ENCODE measurements at places on chromosomes 1 and 21. TPM values are rescaled to one million over a fixed set of nuclear protein-coding genes. Genes with fewer than 3 reads are reported as not detected.

DNA sequence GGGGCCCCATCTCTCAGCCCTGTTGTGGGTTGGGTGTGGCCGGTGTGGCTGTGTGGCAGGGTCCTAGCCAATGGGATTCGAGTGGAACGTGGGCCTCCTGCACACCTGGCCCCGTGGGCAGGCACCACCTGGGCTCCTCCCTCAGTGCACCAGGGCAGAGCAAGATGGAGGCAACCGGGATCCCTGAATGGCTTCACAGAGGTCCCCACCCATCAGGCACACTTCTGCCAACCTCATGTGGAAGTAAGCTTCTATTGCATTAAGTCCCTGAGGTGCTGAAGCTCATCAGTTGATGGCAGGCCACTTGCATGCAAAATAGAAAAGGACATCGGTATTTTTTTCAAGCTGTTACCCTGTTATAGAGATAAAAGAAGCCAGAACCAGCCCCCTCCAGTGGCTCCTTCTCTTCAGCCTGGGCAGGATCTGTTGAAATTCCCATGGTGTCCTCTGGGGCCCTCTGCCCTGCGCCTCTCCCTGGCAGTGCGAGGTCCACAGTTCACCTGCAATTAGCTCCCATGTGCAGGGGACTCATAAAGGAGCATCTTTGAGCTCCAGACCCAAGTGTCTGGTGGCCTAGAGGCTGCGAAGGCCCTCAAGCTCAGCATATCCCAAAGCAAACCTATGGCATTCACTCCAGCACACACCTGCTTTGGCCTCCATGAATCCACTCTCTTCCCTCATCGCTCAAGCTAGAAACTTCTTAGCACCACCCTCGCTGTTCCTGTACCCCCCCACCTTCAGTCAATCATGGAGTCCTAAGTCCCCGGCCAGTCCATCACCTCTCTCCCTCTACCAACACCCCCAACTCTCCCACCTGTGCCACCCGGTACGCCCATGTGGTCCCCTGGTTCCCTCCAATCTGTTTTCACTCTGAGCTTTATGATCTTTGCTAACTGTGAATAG lies 2.1 kb upstream of the SLC45A1 start:
- no peak for DNase-seq

DNA sequence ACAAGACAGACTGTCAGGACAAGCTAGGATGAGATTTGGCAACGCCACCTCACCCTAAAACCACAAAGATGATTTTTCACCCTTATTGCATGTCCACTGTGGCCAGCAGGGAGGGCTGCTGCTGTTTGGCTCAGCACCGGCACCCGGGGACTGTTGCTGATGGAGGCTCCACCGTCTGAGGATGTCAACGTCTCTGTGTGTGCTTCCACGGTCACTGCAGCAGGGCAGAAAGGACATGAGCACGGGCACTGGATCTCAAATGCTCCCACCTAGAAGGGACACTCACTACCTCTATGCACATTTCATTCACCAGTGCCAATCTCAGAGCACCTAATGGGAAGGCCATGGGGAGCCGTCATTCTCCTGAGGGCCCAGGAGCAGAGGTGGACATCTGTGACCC lies 599.6 kb downstream of the PTPRU start:
- DNase-seq: no peak

DNA sequence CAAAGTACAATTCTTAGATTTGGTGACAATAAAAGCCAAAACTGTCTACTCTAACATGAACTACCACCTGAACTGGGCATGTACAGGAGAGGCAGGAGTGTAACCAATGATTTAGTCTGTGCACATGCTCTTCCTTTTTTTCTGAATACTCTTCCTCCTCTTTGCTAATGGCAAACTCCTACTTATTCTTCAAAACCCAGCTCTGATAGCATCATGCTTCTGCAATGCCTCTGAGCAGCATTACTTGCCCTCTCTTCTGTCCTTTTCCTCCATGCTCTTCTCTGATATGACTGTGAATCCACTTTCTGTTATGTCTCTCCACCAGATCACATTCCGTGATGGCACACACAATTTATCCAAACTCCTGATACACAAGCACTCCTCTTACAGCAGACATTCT lies 31.4 kb downstream of the CNN3 start:
- DNase-seq: no peak

DNA sequence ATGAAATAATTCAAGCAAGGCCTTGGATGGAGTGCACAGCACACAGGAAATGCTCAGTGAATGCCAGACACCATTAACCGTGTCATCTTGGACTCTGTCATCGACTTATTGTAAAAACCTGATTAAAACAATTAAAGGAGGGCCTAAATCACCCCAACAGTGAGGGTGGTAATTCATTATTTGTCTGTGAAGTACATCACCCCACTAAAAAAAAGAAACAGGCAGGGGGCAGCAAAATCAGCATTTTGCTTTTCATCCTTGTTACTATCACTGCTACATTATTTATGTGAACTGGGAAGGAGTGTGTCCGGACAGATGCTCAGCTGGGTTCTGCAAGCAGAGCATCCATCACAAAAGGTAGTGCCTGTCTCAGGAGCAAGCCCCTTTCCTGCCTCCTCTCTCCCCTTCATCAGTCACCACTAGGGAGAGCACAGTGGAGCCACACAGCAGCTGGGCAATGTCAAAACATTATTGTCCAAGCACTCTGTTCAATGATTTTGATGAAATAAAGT lies 98.5 kb downstream of the RERE start:
- DNase-seq: no peak

DNA sequence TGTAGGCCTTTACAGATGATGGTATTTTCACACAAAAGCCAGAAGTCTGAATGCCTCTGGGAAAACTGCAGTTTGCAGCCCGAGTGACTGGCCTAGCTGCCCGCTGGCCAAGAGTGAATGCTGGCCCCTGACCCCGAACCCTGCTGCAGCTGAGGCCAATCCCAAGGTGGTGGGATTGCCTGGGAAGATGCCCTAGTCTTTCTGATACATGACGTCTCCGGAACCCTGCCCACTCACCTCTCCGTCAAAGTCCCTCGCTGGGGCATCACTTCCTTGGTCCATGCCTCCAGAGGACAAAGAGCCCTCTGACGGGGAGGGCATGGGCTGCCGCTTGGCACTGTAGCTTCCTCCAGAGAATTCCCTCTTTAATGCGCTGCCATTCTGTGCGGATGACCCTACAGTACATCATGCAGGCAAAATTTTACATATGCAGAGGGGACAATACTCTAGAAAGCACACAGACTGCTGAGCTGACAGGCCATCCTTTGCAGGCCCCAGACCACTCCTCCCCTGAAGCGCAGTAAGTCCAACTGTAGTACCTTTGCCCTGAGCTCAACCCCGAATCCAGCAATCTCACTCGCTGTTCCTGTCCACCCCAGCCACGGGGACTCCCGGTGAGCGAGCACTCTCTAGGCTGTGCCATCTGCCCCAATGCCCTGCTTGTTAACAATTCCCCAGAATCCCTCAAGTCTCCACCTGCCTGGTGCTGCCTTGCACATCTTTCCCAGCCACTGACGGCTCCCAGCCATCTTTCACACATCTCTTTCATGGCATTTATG lies 54.7 kb downstream of the COQ8A start:
- DNase-seq: no peak

The IGSF9 gene
- 8.7 TPM for total RNA-seq

DNA sequence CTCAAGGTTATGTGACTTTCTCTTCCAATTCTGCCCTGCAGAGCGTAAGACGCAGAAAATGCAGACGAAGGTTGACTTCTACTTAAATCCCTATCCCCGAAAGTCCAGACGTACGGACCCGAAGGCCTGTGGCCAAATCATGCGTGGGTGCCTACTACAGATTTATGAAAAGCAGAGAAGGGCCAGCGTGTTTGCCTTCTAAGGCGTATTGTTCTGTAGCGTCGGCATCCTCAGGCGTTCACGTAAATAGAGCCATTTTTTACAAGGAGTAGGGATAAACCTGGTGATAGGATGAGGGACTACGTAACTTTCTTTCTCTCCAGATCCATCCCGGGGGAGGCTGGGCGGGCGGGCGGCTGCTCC lies 222 bp upstream of the GIPC2 start:
- no peak for DNase-seq

Data from tongue (tissue), 3 donors.